ENCODE measurements at places on chromosomes 7 and 10.

DNA sequence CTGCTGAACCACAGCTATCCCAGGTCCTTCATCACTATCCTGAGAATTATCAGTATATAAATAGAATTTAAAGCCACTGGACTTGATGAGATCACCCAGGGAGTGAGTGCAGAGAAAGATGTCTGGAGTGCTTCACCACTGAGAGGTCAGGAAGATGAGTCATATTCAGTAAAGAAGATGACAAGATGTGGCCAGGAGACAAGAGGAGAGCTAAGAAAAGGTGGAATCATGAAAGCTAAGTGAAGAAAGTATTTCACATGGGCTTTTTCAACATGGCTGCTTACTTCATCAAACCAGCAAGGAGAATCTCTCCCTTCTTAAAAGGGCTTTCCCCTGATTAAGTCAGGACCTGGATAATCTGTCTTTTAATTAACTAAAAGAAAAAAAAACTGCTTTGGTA lies 9.1 kb upstream of the PRKAR2B start:
- DNase-seq: no peak

DNA sequence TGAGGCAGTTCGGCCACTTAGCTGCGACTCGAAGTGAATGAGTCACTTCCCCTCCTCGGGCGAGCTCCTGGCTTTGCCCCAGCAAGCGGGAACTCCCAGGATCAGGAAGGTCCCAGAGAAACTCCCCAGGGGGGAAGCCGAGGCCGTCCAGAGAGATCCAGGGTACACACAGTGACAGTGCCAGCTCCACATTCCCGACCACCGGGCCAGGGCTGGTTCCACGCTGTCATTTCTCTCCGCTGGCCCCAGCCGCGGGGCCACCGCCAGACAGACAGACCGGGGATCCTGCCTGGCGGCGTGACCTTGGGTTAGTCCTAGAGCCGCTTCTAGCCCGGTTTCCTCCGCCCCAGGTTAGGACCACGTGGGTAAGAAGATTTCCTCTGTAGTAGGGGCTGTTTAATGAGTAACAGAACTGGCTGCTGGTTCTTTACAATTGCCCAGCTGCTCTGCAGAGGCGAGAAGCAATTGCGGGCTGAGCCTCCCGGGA lies 463 bp upstream of the UPP1 start:
- no peak for DNase-seq

GRCh38 chr10:71237843-71238623 lies 25.7 kb downstream of the UNC5B start:
- no peak for DNase-seq

- DNase-seq: no peak
Observed at GRCh38 chr10:78746155-78746763, 322.5 kb upstream of the ZMIZ1 start.

- DNase-seq: no peak
Observed at GRCh38 chr7:55299273-55299967, 65.7 kb upstream of the LANCL2 start.

DNA sequence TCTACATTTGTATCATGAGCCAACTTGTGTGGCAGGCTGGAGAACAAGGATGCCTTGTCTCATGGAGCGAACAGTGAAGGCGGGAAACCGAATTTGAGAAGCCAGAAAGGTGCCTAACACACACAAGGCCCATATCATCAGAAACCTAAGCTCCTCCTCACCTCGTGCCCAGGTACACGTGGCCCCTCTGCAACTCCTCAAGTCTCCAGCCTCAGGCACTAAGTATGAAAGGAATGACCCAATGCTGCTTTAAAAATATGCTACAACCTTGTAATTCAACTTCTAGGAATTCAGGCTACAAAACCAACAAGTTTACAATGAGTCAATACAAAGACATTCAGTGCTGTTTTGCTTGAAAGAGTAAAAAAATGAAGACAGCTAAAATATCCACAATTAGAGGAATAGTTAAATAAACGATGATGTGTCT lies 95.7 kb downstream of the CDK6 start:
- DNase-seq: no peak

Data from CD4-positive, alpha-beta T cell treated with Interleukin-1 beta for 1 hour (primary cell).